Vagina (tissue), 2 donors: ENCODE measurements at places on chromosomes 2 and 18. TPM values are rescaled to one million over a fixed set of nuclear protein-coding genes. Genes with fewer than 3 reads are reported as not detected.

Gene ATG4B
- 104 TPM for total RNA-seq

Gene DPP4
- 15.5 TPM for total RNA-seq

- no peaks in the 10 kb centered on the region for H3K36me3 ChIP-seq
- DNase-seq = no peak
- no peaks in the 10 kb centered on the region for H3K27me3 ChIP-seq
Measured at GRCh38 chr2:212294816-212295215, 243.8 kb downstream of the ERBB4 start.

Gene FOXD4L1
- not detected for total RNA-seq

Gene RNU2-63P
- total RNA-seq = not detected

Gene HNMT
- total RNA-seq = 18.9 TPM

GRCh38 chr18:31876707-31877106 is 66.2 kb downstream of the TRAPPC8 start:
- peaks cover 59% of the 10 kb centered on the region for H3K36me3 ChIP-seq
- no peak overlapping the region for H3K4me3 ChIP-seq
- H3K4me1 ChIP-seq = no peaks in the 10 kb centered on the region
- DNase-seq = no peak

GRCh38 chr2:70767079-70767698 is 811 bp downstream of the ADD2 start:
- peaks cover 14% of the 10 kb centered on the region for H3K4me1 ChIP-seq
- peak overlapping the region; percentile 42 for H3K4me3 ChIP-seq
- no peaks in the 10 kb centered on the region for H3K36me3 ChIP-seq
- no peak overlapping the region for H3K27ac ChIP-seq
- peaks cover 3% of the 10 kb centered on the region for H3K27me3 ChIP-seq
- DNase-seq = no peak

- no peak for DNase-seq
- H3K27me3 ChIP-seq = no peaks in the 10 kb centered on the region
- no peak overlapping the region for H3K27ac ChIP-seq
- H3K4me3 ChIP-seq = no peak overlapping the region
- H3K4me1 ChIP-seq = no peaks in the 10 kb centered on the region
Measured at GRCh38 chr2:240213226-240213475, 72.7 kb upstream of the OTOS start.

DNA sequence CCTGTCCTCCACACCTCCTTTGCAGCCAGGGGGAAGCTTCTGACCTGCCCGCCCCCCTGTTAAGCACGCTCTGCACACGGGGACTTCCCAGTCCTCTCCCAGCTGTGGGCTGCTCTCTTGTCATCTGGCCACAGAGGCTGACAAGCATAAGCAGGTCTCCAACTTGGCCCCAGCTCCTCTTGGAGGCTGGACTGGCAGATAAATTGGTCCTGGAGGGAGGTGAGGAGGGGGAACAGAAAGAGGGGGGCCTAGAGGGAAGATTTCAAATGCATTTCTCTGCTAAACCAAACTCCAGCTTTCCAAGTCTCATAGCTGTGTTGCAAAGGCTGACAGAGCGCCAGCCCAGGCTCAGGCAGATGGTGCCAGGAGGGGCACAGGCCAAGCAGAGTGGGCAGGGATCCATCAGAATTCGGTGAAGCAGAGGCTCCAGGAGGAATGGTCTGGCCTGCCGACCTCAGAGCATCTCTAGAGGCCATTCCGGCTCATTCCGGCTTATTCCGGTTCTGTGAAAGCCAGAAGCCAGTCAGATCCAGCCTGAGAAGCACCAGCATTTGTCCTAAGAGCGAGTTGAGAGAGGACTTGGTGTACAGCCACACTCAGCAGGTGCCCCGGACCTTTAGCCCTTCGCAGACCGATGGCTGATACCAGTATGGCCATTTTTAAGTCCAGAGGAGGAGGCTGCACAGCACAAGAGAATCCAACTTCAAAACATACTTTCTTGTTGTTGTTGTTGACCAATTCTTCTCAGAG is 508.9 kb upstream of the MYT1L start:
- no peaks in the 10 kb centered on the region for H3K36me3 ChIP-seq
- no peaks in the 10 kb centered on the region for H3K4me1 ChIP-seq
- no peak overlapping the region for H3K27ac ChIP-seq
- DNase-seq = peak; percentile 65
- no peaks in the 10 kb centered on the region for H3K27me3 ChIP-seq

Gene FAM124B
- 1.7 TPM for total RNA-seq

- DNase-seq = no peak
- no peaks in the 10 kb centered on the region for H3K36me3 ChIP-seq
- H3K4me1 ChIP-seq = peaks cover 4% of the 10 kb centered on the region
- no peaks in the 10 kb centered on the region for H3K27me3 ChIP-seq
- no peak overlapping the region for H3K27ac ChIP-seq
Measured at GRCh38 chr2:162123806-162124758, 28.0 kb downstream of the GCG start.

DNA sequence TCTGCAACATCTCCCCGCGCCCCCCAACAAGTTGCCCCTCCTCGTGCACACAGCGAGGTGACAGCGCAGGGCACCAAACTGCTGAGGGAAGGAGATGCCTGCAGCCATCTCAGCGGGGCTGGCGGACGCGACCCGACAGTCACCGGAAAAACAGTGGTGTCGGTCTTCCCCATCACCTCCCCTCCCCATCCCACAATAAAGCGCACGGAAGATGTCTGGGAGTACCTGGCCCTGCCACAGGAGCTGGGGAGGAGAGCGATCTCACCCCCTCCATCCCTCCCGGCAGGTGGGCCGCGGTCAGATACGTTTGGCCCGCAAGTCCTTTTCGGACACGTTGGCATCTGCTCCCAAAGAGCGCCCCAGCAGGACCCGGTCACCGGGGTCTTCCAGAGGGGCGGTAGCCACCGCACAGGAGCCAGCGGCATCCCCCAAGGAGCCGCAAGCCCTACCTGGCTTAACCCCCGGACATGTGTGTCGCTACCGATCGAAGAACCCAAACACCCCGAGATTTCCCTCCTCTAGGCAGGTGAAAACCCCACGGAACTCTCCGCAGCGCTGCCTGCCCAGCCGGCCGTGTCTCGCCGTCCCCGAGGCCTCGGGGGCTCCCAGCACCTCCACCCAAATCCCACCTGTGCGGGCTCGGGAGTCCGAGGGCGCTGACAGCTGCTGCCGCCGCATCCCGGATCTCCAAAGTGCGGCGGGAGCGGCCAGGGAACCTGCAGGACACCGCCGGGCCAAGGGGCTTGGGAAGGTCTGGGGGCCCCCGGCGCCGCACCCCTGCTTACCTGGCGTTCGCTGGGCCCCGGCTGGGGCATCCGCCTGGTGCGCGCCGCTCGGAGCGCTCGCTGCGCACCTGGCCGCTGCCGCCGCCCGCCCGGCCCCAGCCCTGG is 657 bp downstream of the ATP8B1 start:
- H3K27ac ChIP-seq = peak overlapping the region; percentile 85
- DNase-seq = no peak
- peaks cover 26% of the 10 kb centered on the region for H3K4me1 ChIP-seq
- H3K27me3 ChIP-seq = no peaks in the 10 kb centered on the region

Gene SCYGR8
- total RNA-seq = not detected

DNA sequence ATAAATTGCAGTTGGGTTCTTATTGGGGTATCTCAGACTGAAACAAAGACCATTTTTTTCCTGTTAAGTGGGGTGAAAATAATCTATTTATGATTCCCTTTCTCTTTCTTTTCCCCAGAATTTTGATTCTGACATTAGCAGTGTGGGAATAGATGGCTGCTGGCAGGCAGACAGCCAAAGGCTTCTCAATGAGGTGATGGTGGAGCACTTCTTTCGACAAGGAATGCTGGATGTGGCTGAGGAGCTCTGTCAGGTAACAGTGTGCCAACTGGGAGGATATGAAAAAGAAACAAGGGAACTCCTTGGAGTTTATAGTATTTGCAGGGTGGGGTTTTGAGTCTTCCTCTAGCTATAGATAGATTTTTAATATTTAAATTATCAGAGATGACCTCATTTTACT is 31.7 kb downstream of the RMND5A start:
- DNase-seq = no peak
- peaks cover 39% of the 10 kb centered on the region for H3K36me3 ChIP-seq
- H3K4me1 ChIP-seq = peaks cover 12% of the 10 kb centered on the region
- H3K27me3 ChIP-seq = no peaks in the 10 kb centered on the region
- no peak overlapping the region for H3K4me3 ChIP-seq

GRCh38 chr2:216289470-216289869 is 82.8 kb downstream of the MARCHF4 start:
- DNase-seq = no peak
- H3K27me3 ChIP-seq = no peaks in the 10 kb centered on the region
- H3K4me1 ChIP-seq = no peaks in the 10 kb centered on the region
- no peaks in the 10 kb centered on the region for H3K36me3 ChIP-seq

Gene PSD4
- 39.0 TPM for total RNA-seq

DNA sequence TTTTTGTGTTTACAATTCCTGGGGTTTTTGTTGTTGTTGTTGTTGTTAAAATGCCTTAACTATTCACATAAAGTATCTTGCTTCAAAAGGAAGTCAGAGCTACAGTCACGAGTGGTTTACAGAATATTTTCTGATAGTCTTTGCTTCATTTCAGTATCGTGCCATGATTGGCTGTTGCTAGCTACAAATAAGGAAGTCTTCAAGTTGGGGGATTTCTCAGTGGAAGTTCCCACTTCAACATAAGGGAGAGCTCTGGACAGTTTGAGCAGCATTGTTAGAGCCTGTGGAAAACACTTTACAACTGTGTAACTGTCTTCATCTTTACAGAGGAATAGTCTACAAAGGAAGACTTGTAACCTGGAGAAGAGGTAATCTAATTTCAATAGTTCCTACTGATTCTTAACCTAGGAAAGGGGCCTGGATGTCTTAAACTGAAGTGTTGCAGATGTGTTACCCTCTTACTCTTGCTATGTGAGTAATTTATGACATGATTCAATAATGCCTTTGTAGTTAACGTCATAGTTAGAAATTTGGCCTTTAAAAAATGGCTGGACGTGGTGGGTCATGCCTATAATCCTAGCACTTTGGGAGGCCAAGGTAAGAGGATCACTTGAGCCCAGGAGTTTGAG is 23.4 kb upstream of the TANK start:
- no peak overlapping the region for H3K4me3 ChIP-seq
- peak overlapping the region; percentile 50 for H3K27ac ChIP-seq
- H3K27me3 ChIP-seq = no peaks in the 10 kb centered on the region

- no peaks in the 10 kb centered on the region for H3K36me3 ChIP-seq
- no peaks in the 10 kb centered on the region for H3K4me1 ChIP-seq
- no peak for DNase-seq
- H3K27me3 ChIP-seq = no peaks in the 10 kb centered on the region
Measured at GRCh38 chr2:110153416-110153815, 37.8 kb upstream of the MALL start.

Gene ADD2
- total RNA-seq = 3.4 TPM

DNA sequence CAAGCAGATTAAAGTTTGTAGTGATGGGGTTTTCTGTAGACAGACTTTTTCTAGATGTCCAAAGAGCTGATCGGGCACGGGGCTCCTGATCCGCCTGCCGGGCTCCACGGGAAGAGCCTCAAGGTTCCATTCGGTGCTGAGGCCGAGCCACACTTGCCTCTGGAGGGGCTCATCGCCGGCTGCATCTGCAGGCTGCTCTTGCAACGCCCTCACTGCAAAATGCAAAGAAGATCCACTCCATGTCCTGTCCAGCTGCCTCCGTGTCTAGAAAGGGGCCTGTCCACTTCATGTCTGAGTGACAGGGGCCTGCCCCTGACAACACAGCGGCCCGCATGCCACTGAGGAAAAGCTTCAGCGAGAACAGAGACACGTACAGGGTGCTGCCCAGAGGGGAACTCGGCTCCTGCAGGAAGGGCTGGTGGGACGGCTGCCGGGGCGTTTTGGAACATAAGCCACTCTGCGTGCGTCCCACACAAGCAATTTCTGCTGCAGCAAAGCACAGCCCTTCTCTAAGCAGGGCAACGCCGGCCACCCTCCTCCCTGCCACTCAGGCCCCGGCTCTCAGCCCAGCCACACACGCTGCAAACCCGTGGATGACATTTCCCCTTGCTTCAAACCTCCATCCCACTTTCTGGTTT is 53.6 kb upstream of the CTDP1 start:
- no peaks in the 10 kb centered on the region for H3K27me3 ChIP-seq
- H3K27ac ChIP-seq = no peak overlapping the region
- DNase-seq = no peak
- no peak overlapping the region for H3K4me3 ChIP-seq

- no peak overlapping the region for H3K4me3 ChIP-seq
- H3K4me1 ChIP-seq = no peaks in the 10 kb centered on the region
- H3K36me3 ChIP-seq = no peaks in the 10 kb centered on the region
- DNase-seq = no peak
Measured at GRCh38 chr18:24584813-24585212, 124.4 kb downstream of the HRH4 start.

Gene FSIP2
- total RNA-seq = 1.2 TPM

- no peaks in the 10 kb centered on the region for H3K27me3 ChIP-seq
- H3K4me3 ChIP-seq = no peak overlapping the region
- no peaks in the 10 kb centered on the region for H3K36me3 ChIP-seq
- DNase-seq = no peak
Measured at GRCh38 chr18:2293109-2293839, 278.0 kb downstream of the METTL4 start.

- DNase-seq = no peak
- H3K27ac ChIP-seq = no peak overlapping the region
Measured at GRCh38 chr2:215332872-215333595, 21.2 kb downstream of the ATIC start.

Gene CROCC2
- 0.49 TPM for total RNA-seq

Gene FZD7
- 37.1 TPM for total RNA-seq

Gene SPIRE1
- total RNA-seq = 15.7 TPM

Gene PIEZO2
- 5.9 TPM for total RNA-seq

DNA sequence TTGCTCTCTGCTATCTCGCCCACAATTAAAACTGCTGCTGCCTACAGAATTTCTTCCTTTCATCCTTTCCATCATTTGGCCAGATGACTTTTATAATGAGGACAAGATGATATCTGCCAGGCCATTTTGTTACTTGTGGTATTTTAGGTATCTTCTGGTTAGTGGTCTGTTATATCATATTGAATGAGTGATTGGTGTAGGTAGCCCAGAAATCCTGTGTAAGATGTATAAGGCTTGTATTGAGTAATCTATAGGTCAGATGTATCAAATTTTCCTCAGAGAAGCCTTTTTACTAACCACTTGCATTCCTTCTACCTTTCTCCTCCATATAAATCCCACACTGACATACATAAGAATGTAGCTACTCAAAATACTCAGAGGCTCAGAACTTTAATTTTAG is 118.3 kb downstream of the UBR3 start:
- no peak overlapping the region for H3K4me3 ChIP-seq
- H3K36me3 ChIP-seq = no peaks in the 10 kb centered on the region
- DNase-seq = no peak
- H3K27me3 ChIP-seq = no peaks in the 10 kb centered on the region
- no peaks in the 10 kb centered on the region for H3K4me1 ChIP-seq

DNA sequence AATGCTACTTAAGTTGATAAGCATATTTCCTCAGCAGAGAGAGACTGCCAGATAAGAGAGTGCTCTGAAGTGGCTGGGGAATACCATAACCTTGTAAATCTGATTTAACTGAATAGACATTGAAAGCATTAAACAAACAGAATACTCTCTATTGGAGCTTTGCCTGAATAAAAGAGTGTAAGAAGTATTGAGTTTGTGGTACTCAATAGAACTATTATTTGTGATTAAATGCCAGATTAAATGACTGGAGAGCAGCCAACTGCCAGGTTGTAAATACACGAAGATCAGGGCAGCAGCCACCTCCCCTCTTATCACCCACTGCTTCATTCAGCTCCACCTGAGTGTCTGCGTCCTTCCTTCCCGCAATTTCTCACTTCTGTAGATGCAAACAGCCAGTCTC is 373.6 kb downstream of the DCDC2C start:
- no peak overlapping the region for H3K27ac ChIP-seq
- no peak for DNase-seq
- H3K4me3 ChIP-seq = no peak overlapping the region
- H3K36me3 ChIP-seq = no peaks in the 10 kb centered on the region

Gene BIRC6
- 92.8 TPM for total RNA-seq

GRCh38 chr18:42654556-42654955 is 460.9 kb downstream of the RIT2 start:
- DNase-seq = no peak
- no peak overlapping the region for H3K27ac ChIP-seq
- no peaks in the 10 kb centered on the region for H3K4me1 ChIP-seq
- H3K27me3 ChIP-seq = no peaks in the 10 kb centered on the region
